ENCODE measurements at places on chromosomes 6 and 20. TPM values are rescaled to one million over a fixed set of nuclear protein-coding genes. Genes with fewer than 3 reads are reported as not detected.

DNA sequence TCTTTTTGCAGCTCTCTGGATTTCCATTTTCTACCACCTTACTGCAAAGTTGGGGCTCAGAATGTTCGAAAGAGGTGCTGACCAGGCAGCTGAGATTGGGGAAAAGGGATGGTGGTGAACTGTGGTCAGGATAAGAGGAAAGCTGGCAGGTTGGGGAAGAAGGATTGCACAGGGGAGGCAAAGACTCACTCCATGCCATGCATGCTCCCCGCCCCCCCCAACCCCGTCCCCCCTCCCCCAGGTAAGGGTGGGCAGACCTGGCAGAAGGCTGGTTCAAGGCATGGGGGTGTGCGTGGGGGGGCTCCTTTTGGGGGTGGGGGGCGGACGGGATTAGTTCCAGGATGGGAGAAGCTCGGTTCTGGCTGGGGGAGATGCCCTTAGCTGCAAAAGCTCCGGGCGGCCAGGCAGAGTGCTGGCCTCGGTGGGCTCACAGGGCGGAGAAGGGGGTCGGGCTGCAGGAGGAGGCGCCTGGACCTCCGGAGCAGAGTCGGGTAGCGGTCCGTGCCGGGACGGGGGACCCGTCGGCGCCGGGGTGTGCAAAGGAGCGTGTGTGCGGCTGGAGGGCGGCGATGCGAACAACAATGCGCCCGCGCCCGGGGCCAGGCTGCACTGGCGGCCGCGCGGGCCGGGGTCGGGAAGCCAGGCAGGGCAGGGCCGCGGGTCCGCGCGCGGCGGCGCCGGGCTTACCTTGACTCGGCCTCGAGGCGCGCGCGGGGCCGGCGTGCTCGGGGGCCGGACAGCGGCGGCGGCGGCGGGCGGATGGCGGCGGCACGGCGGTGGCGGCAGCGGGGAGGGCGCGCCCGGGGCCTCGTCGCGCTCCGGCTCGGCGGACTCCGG is 880 bp downstream of the ADNP start:
- DNase-seq: peak; percentile 51

- no peak for DNase-seq
Measured at GRCh38 chr20:47818016-47818415, 32.7 kb upstream of the SULF2 start.

GRCh38 chr20:37316116-37316774 is 26.8 kb downstream of the MANBAL start:
- DNase-seq: no peak

DNA sequence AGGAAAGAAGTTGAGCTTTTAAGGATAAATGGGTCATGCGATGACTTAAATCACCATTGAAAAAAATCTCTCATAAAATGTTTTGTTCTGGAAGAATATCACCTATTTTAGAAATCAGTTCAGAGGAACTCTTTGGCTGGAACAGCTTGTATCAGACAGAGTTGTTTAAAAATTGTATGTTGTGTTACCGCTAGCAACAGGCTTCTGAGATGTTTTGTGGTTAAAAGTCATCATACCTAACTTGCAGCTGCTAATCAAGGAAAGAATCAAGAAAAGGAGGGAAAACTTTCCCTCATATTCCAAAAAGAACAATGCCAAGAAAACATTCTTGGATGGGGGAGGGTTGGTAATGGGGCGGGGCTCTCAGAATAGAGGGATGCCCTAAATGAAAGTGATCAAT is 220.7 kb upstream of the CITED2 start:
- no peak for DNase-seq

DNA sequence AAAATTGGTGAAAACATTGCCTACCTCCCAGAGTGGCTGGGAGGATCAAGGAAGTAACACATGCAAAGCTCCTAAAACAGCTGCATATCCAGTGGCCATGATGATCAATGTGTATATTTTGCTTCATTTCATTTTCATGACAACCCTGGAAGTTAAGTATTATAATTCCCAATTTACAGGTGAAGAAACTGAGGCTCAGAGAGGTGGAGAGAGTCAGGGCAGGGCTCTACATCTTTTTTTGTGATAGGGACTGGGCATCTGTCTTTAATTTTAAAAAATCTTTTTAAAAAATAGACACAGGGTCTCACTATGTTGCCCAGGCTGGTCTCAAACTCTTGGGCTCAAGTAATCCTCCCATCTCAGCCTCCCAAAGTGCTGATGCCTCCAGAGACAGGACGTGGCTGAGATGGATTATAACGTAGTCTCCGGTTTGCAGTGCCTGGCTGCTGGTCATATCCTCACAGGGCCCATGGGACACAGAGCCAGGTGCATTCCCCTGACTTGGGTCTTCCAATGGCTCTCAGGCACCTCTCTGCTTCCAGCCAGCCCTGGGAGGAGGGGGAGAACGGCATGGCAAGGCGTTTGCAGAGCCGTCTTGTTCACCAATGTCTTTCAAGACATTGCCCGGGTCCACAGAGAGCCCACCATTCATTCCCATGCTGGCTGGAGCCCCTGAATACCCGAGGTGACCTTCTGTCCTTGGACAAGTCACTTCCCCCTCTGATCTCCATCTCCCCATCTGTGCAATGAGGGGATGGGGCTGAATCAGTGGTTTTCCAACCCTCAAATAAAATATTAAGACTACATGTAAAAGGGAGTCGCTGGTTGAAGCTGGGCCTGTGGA is 38.3 kb downstream of the HNF4A start:
- no peak for DNase-seq

DNA sequence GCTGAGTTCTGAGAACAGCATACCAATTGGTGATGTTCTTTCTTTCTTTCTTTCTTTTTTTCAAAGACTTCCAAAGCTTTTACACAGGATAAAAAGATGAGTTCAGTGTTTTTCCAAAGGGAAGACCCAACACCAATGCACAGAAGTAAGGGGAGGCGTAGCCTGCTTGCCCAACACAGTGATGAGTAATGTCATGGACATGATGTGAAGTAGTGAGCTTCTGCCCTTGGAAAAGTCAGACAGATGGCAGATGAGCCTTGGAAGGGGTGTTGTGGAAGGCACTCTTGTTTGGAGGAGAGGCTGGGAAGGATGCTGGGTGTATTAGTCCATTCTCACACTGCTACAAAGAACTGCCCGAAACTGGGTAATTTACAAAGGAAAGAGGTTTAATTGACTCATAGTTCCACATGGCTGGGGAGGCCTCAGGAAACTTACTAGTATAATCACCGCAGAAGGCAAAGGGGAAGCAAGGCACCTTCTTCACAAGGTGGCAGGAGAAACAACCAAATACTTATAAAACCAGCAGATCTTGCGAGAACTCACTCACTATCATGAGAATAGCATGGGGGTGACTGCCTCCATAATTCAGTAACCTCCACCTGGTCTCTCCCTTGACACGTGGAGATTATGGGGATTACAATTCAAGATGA is 12.6 kb downstream of the LRP11 start:
- DNase-seq: no peak

GRCh38 chr6:5866547-5867051 is 140.1 kb downstream of the NRN1 start:
- peak; percentile 12 for DNase-seq

DNA sequence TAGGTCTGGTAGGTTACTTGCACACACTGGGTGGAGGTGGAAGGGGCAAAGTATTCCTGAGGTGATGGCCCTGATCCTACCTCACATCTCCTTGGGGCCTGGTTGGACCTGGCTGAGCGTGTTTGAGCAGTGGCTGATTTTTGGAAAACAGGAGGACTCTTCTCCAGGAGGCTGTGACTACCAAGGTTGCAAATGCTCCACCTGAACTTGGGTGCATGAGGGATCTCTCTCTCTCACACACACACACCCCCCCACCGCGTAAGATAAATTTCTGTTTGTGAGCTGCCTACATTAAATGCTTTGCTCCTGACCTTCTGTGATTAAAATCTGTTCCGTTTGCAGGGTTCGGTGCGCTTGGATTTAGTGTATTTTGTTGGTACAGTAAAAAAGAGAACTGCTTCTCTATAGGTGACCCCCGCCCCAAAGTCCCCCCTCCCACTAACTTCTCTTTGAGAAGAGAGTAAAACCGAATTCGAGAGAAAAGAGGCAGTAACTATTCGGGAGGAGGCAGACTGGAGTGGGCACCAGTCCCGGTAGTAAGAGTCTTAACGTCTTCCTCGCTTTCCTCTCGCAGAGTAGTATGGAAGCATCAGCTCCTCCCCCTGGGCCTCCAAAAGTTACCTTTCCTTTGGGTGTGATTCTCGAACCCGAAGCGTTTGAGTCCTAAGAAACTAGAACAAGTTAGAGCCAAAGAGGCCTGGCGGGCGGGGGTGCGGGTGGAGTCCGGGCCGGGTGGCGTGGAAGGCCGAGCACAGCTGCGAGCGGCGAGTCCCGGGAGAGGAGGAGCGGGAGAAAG is 585 bp upstream of the DSE start:
- no peak for DNase-seq

- DNase-seq: no peak
Measured at GRCh38 chr6:107390685-107391435, 68.5 kb downstream of the PDSS2 start.

DNA sequence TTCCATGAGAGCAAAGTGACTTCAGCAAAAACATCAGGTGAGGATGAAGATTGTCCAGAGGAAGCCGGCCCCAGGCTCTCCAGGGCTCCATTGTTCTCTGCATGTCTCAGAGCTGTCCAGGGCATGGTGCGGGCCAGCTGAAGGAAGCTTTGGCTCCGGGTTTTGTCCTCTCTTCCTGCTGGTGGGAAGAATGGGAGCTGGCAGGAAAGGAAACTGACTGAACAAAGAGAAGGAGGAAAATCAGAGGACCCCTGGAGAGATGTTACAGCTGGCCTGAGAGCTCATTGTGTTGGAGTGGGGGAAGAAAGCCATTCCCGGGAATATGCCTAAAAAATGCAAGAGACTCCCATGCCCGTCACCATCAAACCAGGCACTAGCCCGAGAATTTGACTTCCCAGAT is 27.1 kb downstream of the PRND start:
- DNase-seq: no peak

GRCh38 chr6:41682056-41682477 is 43.8 kb downstream of the MDFI start:
- peak; percentile 99 for DNase-seq

GRCh38 chr6:158687506-158687905 is 37.7 kb downstream of the SYTL3 start:
- no peak for DNase-seq

- DNase-seq: no peak
Measured at GRCh38 chr6:138757136-138757535, 16.4 kb upstream of the CCDC28A start.

- DNase-seq: no peak
Measured at GRCh38 chr6:71080826-71081225, 124.0 kb upstream of the B3GAT2 start.

GRCh38 chr20:41510224-41510623 is 108.0 kb downstream of the CHD6 start:
- DNase-seq: no peak

DNA sequence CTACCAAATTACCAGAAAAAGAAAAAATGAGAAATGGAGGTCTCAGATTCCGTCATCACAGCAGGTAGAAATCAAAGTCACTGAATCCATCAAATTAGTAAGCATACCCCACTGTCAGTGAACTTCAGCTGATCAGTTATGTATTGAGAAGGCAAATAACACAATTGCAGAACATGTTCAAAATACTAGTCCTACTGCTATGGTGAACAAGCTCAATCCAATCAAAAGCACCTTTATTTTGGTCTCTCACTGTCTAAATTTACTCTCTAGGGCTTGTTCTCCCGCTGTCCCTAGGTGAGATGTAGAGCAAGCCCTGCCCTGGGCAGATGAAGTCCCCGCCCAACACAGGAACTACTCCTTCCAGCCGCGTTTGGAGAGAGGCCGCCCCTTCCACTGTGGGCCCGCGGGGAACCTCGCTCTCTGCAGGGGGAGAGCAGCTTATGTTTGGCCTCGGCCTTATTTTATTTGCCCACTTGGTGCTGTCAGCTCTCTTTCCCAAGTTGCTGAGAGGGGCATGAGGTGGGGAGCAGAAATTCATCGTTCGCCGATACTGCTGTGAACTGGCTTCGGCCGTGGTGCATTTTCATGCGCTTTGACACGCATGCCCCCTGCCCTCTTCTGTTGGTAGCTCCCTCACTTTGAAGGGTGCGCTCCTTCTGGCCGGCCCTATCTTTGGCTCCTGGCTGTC is 14.3 kb upstream of the MAP1LC3A start:
- DNase-seq: no peak

GRCh38 chr6:22605736-22606135 is 36.4 kb downstream of the HDGFL1 start:
- DNase-seq: no peak

GRCh38 chr6:20092071-20092566 is 120.2 kb downstream of the MBOAT1 start:
- peak; percentile 34 for DNase-seq

DNA sequence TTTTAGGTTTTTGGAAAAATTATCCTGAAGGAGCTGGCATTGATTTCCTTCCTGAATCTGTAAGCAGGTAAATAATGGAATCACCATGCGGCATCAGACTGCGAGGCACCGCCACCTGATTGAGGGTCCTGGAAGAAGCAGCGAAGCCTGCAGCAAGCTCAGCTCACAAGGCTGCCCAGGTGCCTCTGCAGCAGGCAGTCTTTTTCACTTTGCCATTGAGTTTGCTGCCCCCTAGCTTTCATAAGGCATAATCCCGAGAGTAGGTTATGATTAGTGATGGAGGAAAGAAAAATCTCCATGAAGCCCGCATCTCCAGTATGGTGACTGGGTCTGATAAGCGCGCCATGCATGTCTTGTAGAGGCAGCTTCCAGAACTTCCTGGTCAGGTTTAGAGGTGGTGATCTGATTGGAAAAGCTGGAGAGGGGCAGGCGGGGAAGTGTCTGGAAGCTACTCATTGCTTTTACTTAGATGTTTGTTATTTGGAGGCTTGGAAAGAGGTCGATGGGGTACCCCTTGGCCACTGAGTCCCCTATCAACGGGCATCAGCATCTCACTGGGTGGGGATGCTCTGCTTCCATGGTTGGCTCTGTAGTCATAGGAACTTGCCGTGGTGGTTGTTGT is 26.7 kb downstream of the IYD start:
- DNase-seq: peak; percentile 54

- DNase-seq: no peak
Measured at GRCh38 chr6:65719101-65719500, 12.1 kb upstream of the EYS start.

DNA sequence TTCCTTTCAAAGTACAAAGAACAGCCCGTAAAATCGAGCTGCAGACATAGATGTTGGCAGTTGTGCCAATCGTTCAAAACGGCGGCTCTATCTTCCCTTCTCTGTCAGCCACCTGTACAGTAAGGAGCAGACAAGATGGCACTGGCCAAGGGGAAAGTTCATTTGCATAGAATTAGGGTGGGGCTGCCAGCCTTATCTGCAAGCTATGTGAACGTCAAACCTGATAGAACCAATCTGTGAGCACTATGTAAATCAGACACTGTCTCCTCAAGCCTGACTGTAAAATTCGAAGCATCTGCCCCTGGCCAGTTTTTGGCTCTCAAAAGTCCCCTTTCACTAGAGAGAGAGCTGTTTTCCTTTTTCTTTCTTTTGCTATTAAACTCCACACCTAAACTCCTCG is 374.5 kb downstream of the EPM2A start:
- no peak for DNase-seq

GRCh38 chr6:102417368-102417998 is 1024.0 kb downstream of the GRIK2 start:
- DNase-seq: no peak

Gene STMND1
- 0.68 TPM for total RNA-seq

Gene SLC29A1
- 90.1 TPM for total RNA-seq

Gene SCUBE3
- 0.47 TPM for total RNA-seq

Gene OR2J3
- total RNA-seq: not detected

Gene COL9A3
- total RNA-seq: 2.7 TPM

Gene RIN2
- total RNA-seq: 9.8 TPM

Gene GPLD1
- total RNA-seq: 3.5 TPM

Gene KCNK15
- 4.8 TPM for total RNA-seq
